ENCODE measurements at places on chromosomes 3 and 15.

GRCh38 chr3:123419181-123419849 is 29.6 kb downstream of the ADCY5 start:
- no peak for DNase-seq

DNA sequence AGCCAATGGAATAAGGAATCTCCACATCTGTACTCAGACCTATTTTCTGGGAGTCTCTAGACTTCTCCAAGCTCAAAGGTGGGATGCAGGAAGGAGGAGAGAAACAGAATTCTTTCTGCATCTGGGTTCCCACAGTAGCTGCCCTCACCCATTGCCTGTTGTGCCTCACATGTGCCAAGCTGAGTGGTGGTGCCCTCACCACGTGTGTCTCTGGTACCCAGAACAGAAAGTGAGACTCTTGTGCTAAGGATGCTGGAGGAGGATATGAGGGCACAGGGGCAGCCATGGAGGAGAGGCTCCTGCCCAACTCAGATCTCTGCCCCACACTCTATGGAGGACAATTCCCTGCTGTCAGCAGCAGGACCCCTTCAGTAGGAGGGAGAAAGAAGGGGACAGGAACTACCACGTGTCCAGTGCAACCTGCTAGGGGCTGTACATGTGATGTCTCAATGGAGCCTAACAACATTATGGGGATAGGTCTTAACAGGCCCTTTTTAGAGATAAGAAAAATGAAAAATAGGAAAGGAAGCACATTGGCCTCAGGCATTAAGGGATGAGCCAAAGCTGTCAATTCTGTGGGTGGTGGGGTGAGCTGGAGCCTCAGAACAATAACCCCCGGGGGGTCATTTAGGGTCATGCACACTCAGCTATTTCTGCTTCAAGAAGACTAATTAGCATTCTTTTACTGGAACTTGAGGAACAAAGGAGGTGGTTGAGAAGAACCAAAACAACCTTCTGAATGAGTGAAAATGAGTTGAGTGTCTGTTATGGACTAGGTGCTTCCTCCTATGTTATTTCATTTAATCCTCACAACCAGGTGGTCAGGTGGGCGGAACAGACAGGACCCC is 16.3 kb upstream of the NOX5 start:
- no peak for DNase-seq

DNA sequence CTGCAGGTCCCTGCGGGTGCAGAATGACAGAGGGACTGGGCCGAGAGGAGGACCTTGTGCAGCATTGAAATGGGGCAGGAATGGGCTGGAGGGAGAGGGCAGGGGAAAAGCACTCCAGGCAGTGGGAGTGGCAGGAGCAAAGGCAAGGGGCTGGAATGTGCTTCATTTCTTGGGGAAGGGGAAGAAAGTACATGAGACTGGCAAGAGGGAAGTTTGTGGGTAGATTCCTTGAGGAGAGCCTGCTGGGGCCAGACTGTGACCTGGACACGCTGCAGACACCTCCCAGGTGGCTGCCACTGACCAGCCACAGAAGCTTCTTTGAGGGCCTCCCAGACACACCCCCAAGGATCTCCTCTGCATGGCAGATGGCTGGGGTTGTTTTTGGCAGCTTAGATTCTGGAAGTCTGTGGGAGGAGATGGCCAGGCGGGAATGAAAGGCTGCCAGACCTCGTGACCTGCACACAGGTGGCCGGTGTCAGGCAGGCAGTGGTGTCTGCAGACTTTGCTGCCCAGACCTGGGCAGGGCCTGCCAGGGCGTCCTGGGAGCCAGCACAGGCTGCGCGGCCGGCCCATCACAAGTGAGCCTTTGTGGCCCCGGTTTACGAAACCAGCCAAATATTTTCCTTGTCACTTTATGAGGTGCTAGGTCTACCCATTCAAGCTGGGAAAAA is 53.1 kb downstream of the SPSB4 start:
- no peak for DNase-seq

DNA sequence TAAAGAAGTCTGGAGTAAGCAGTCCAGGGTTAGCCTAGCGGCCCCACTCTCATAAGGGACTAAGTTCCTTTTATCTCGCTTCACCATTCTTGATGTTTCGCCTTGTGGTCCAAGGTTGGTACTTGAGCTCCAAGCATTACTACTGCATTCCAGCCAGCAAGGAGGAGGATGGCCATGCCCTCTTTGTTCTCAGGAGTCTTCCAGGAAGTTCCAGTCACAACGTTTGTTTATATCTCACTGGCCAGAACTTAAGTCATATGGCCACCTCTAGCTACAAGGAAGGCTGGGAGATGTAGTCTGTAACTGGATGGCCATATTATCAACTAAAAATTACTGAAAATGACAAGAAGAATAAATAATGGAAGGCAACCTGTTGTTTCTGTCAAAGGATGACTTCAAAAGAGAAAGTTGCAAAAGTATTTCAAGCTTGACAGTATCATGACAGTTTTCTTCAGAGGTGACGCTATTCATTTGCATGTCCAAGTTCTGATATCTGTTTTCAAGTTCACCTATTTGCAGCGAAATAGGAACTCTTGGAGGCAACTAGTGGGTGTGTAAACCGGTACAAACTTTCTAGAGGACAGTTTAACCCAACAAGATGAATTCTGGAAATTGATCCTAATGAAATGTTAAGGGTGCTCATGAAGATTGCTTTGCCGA is 118.6 kb downstream of the PGPEP1L start:
- no peak for DNase-seq

GRCh38 chr3:3628676-3629328 is 170.4 kb upstream of the LRRN1 start:
- no peak for DNase-seq

- no peak for DNase-seq
Measured at GRCh38 chr3:47079432-47079831, 84.5 kb downstream of the SETD2 start.

GRCh38 chr3:149638228-149639092 is 19.4 kb downstream of the WWTR1 start:
- no peak for DNase-seq

DNA sequence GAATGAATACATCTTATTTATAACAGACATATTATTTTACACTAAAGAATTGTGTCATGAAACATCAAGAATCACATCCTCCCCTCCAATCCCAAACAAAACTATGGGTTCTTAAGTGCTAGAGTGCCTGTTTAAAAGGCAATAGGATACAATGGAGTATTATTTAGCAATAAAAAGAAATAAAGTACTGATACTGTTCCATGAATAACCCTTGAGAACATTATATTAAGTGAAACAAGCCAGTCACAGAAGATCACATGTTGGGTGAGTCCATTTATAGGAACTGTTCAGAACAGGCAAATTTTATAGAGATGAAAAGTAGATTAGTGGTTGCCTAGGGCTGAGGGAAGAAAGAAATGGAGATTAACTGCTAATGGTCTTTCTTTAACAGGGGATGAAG is 86.5 kb downstream of the ANKRD28 start:
- no peak for DNase-seq

- DNase-seq: no peak
Measured at GRCh38 chr3:101513419-101513986, 491 bp upstream of the SENP7 start.

DNA sequence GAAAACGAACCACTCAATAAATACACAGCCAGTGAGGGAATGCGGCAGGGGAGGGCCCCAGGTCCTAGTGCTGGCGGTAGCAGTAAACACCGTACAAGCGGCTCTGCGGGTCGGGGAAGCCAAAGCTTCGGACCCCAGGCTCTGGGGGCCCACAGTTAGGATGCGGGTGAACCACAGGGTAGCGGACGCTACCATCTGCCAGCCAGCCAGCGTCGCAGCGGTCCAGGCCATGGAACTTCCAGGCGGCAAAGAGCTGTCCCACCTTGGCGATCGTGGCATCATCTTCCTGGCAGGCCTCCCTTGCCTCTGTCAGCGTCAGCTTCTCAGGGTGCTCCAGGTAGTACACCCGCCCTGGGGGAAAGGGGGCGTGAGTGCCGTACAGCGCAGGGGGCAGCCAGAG is 17.4 kb downstream of the HAPLN3 start:
- DNase-seq: no peak

GRCh38 chr3:50112462-50112861 is 23.7 kb downstream of the RBM5 start:
- DNase-seq: no peak

- DNase-seq: no peak
Measured at GRCh38 chr15:90664650-90665287, 52.4 kb upstream of the BLM start.

GRCh38 chr3:133192363-133192945 is 154.3 kb downstream of the TMEM108 start:
- DNase-seq: no peak

GRCh38 chr3:62134061-62134496 is 239.3 kb downstream of the FEZF2 start:
- no peak for DNase-seq

DNA sequence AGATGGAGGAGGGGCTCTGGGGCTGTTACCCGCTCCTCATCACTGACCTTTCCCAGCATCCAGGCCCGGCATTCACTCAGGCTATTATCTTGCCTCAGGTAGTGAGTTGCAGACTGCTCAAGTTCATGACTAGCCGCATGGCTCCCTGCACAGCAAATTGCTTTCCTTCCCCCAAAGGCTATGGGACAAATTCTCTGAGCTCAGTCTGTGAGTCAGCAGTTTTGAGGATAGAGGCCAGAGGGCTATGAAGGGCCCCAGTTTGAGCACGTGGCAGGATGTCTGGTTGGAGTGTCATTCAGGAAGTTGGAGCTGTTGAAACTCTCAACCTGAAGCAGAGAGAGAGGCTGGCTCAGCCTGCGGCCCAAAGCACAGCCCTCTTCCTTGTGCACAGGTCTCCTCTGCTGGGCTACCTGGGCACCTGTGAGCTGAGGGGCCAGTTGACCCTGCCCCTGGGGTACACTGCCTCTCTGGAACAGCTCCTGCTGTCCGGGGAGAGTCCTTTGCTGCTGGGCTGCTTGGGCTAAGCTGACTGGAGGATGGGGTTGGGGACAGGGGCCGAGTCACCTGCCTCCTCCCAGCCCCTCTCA is 7.9 kb downstream of the FAH start:
- no peak for DNase-seq

DNA sequence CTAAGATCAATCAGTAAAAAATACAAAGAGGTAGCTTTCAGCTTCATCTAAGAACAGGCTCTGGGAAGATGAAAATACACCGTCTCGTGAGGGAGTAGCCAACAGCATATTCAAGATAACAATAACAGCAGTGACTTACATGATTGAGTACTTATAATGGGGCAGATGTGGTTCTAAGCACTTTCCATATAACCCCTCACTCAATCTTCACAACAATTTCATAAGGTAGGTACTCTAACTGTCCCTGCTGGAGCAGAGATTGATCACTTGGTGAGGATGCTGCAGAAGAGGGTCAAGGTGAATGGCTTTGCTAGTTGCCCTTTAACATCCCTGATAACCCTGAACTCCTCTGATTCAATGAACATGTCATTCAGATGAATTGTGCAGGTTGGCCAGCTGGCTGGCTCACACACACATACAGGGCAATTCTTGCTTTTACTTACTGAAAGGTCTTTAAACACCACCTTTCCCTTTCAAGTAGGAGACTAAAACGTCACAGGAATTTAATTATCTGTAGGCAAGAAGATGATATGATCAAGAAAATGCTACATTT is 984.2 kb upstream of the CFAP20DC start:
- DNase-seq: no peak

DNA sequence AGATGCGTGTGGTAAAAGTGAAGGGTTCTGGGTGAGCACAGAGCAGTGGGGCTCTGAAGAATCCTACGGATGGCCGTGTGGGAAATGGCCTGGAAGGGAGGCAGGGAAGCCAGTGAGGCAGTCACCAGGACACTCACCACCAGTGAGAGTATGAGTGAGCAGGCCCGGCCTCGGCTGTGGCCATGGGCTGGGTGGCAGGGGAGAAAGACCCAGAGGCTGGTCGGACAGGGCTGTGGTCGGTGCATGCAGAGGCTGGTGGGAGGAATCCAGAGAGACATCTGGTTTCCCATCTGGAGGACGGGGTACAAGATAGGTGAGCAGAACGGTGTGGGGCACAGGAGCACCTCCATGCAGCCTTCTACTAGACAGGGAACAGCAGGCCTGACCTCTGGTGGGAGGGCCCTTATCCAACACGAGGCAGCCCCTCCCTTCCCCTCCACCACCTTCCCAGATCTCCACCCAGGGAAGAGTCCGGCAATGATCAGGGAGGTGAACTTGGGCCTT is 10.1 kb downstream of the PCSK6 start:
- DNase-seq: no peak

DNA sequence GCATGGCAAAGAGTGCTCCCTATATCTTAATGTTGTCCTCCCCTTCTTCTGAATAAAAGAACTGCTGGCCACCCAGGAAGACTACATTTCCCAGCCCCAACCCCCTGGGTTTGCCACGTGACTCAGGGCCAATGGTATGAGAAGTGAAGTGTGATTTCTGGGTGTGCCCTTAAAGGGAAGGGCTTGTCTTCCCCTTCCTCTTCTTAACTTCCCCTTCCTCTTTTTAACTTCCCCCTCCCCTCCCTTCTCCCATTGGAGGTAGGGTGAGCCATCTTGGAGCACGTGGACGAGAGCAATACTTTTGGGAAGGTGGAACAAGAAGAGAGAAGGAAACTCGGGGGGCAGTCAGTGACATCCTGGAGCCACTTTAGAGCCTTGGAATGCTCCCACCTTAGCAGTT is 6.8 kb upstream of the KBTBD12 start:
- no peak for DNase-seq

- DNase-seq: no peak
Measured at GRCh38 chr3:159856590-159857104, 132.0 kb upstream of the IL12A start.

DNA sequence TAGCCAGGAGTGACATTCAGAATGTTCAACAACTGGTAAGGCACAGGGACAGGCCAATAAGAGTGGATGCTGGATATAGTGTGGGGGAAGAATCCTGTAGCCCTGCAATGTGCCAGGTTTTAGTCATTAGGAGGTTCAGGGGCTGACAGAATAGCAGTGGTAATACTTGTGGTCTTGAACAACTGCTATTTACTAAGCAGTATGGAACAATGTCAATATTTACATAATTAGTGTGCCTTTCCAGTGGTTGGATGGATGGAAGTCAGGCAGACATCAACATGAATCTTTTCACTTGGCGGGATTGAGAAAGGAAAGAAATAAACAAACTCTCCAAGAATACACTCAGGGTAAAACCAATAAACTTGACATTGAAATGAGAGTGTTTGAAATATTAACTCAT is 55.1 kb downstream of the OTOL1 start:
- no peak for DNase-seq

DNA sequence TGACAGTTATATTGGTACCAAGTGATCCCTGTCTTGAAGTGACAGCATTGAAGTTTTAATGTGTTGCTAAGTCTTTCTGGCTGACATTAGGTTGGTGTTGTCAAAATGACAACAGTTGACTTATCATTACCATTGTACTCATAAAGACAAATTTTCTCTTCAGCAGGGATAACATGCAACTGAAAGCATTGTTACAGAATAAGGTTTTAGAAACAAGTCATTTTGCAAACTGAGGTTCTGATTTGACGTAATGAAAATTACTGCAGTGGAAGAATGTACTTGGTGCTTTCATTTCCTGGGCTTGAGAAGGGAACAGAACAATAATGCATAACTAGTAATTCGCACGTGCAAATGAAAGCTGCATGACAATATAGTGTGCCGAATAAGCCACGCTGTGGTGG is 75.1 kb downstream of the MOBP start:
- no peak for DNase-seq
